ENCODE measurements at places on chromosomes 1 and 21. TPM values are rescaled to one million over a fixed set of nuclear protein-coding genes. Genes with fewer than 3 reads are reported as not detected.

S100A3 gene
- not detected for total RNA-seq

JUN gene
- total RNA-seq: 19.3 TPM

PTAFR gene
- 0.40 TPM for total RNA-seq

MUTYH gene
- total RNA-seq: 44.6 TPM

LAMTOR2 gene
- total RNA-seq: 46.8 TPM

CSF3R gene
- total RNA-seq: 0.25 TPM

PPIAL4G gene
- total RNA-seq: 0.83 TPM

KRTAP13-2 gene
- not detected for total RNA-seq
